ENCODE measurements at places on chromosomes 5 and 9. TPM values are rescaled to one million over a fixed set of nuclear protein-coding genes. Genes with fewer than 3 reads are reported as not detected.

GRCh38 chr5:113027015-113027414, 50.4 kb downstream of the DCP2 start:
- H3K4me1 ChIP-seq = no peaks in the 10 kb centered on the region
- H3K27ac ChIP-seq = no peak overlapping the region
- H3K36me3 ChIP-seq = peaks cover 12% of the 10 kb centered on the region
- H3K4me3 ChIP-seq = no peak overlapping the region
- no peaks in the 10 kb centered on the region for H3K27me3 ChIP-seq

- H3K4me1 ChIP-seq = no peaks in the 10 kb centered on the region
- no peaks in the 10 kb centered on the region for H3K36me3 ChIP-seq
- H3K27ac ChIP-seq = no peak overlapping the region
- H3K27me3 ChIP-seq = no peaks in the 10 kb centered on the region
- no peak for DNase-seq
- no peak overlapping the region for H3K4me3 ChIP-seq
Observed at GRCh38 chr5:10857338-10857733, 96.3 kb upstream of the DAP start.

- no peaks in the 10 kb centered on the region for H3K4me1 ChIP-seq
- no peak for DNase-seq
Observed at GRCh38 chr9:27041746-27042145, 36.3 kb upstream of the LRRC19 start.

GRCh38 chr5:179880848-179881590, 22.4 kb upstream of the MRNIP start:
- peaks cover 22% of the 10 kb centered on the region for H3K36me3 ChIP-seq
- no peaks in the 10 kb centered on the region for H3K4me1 ChIP-seq
- no peak overlapping the region for H3K4me3 ChIP-seq
- no peaks in the 10 kb centered on the region for H3K27me3 ChIP-seq
- no peak for DNase-seq
- H3K27ac ChIP-seq = no peak overlapping the region

DNA sequence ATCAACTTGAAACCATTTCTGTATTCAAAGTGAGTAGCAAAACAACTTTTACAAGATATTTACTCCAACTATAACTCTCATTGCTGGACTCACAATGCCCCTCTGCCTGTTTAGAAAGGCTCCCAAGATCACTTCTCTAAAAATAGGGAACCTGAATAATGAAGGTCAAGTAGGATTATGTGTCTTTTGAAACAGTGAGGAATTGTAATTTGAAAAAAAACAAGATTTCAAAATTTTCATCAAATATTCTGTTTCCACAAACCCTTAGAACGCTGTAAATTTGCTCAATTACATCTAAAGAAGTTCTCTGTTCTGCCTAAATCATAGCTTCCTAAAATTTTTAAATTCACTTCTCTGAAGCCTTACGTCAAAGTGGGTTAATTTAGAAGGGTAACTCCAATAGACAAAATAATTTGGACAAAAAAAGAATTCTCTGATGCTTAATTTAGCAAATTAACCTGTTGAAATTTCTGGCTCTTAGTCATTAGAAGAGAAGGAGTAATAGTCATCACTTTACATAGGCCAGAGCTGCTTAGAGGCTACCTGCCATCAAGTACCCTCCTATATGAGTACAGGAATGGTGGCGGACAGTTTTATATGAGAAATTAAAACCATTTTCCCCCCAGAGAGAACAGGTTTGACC, 4.0 kb downstream of the ELL2 start:
- no peak overlapping the region for H3K27ac ChIP-seq
- no peak for DNase-seq
- no peak overlapping the region for H3K4me3 ChIP-seq
- no peaks in the 10 kb centered on the region for H3K36me3 ChIP-seq
- no peaks in the 10 kb centered on the region for H3K27me3 ChIP-seq

Gene ANKRD55
- 0.22 TPM for total RNA-seq

- H3K4me3 ChIP-seq = no peak overlapping the region
- DNase-seq = no peak
- H3K27me3 ChIP-seq = no peaks in the 10 kb centered on the region
- H3K27ac ChIP-seq = no peak overlapping the region
- H3K4me1 ChIP-seq = peaks cover 11% of the 10 kb centered on the region
- no peaks in the 10 kb centered on the region for H3K36me3 ChIP-seq
Observed at GRCh38 chr5:137714946-137715345, 20.9 kb downstream of the KLHL3 start.

Gene FASTKD3
- total RNA-seq = 14.5 TPM

DNA sequence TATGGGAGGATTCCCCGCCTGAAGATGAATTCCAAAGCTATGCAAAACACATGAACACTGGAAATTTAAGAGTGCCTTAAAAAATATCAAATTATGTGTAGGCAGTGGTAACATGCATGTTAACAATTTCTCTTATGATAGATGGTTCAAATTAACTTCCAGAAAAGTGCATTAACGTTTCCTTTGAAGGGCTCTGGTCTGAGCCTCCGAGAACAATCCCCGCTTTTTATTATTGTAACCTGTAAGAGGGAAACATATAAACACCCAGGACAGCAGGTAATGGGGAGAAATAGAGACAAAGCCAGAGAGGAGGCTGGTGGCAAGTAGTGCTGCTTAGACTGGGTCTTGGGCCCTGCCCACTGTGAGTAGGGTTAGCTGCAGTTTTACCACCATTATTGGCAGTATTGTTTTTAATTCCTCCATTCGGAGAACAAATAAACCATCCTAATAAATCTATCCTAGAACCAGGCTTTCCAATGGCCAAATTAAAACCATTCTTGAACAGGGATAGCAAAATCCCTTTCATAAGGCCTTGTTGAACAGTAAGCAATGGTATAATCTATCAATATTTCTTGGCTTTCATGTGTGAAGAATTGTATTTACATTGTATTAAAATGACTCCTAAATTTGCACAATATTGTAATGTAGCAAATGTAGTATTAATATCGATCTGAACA, 6.3 kb downstream of the NR2F1 start:
- H3K36me3 ChIP-seq = no peaks in the 10 kb centered on the region
- no peaks in the 10 kb centered on the region for H3K4me1 ChIP-seq
- H3K27me3 ChIP-seq = peaks cover 40% of the 10 kb centered on the region
- no peak for DNase-seq
- H3K4me3 ChIP-seq = no peak overlapping the region
- H3K27ac ChIP-seq = peak overlapping the region; percentile 13

- H3K27ac ChIP-seq = no peak overlapping the region
- peak; percentile 23 for DNase-seq
Observed at GRCh38 chr9:121599872-121600585, 51.4 kb upstream of the DAB2IP start.

DNA sequence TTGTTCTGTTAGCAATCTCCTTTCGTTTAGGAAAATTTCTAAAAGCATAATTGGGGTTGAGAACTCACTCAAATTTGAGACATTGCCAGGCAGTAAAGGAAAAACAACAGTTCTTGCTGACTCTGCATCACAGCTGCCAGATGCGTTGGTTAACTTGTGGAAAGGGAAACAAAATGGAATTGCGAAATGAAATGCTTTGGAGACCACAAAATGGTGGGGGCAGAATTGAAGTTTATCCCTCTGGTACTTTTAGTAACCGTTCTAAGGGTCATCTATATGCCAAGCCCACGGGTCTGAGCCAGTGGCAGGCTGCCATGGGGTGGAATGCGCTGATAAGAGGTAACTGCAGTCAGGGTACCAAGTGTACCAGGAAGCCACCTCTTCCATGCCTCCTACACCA, 28.6 kb upstream of the SELENOP start:
- H3K36me3 ChIP-seq = no peaks in the 10 kb centered on the region
- H3K27me3 ChIP-seq = no peaks in the 10 kb centered on the region
- peak overlapping the region; percentile 15 for H3K27ac ChIP-seq
- no peak overlapping the region for H3K4me3 ChIP-seq
- peak; percentile 53 for DNase-seq

GRCh38 chr5:136743052-136743451, 377.7 kb upstream of the TRPC7 start:
- no peaks in the 10 kb centered on the region for H3K27me3 ChIP-seq
- no peak overlapping the region for H3K27ac ChIP-seq
- DNase-seq = no peak
- H3K4me3 ChIP-seq = no peak overlapping the region

Gene MARCOL
- total RNA-seq = not detected

GRCh38 chr5:68149189-68149588, 66.4 kb upstream of the PIK3R1 start:
- no peaks in the 10 kb centered on the region for H3K27me3 ChIP-seq
- H3K36me3 ChIP-seq = no peaks in the 10 kb centered on the region
- no peak for DNase-seq
- H3K27ac ChIP-seq = no peak overlapping the region
- H3K4me3 ChIP-seq = no peak overlapping the region
- no peaks in the 10 kb centered on the region for H3K4me1 ChIP-seq

Gene PCDHGA7
- total RNA-seq = 7.0 TPM

- no peaks in the 10 kb centered on the region for H3K27me3 ChIP-seq
- H3K4me1 ChIP-seq = no peaks in the 10 kb centered on the region
- DNase-seq = no peak
- H3K36me3 ChIP-seq = no peaks in the 10 kb centered on the region
- H3K27ac ChIP-seq = no peak overlapping the region
- H3K4me3 ChIP-seq = no peak overlapping the region
Observed at GRCh38 chr9:121537283-121537682, 37.6 kb upstream of the GGTA1 start.

GRCh38 chr9:19430201-19430760, 21.5 kb downstream of the ACER2 start:
- H3K27me3 ChIP-seq = no peaks in the 10 kb centered on the region
- DNase-seq = no peak
- peaks cover 2% of the 10 kb centered on the region for H3K36me3 ChIP-seq

Gene ENTPD2
- total RNA-seq = not detected

Gene CCDC187
- total RNA-seq = 5.6 TPM

DNA sequence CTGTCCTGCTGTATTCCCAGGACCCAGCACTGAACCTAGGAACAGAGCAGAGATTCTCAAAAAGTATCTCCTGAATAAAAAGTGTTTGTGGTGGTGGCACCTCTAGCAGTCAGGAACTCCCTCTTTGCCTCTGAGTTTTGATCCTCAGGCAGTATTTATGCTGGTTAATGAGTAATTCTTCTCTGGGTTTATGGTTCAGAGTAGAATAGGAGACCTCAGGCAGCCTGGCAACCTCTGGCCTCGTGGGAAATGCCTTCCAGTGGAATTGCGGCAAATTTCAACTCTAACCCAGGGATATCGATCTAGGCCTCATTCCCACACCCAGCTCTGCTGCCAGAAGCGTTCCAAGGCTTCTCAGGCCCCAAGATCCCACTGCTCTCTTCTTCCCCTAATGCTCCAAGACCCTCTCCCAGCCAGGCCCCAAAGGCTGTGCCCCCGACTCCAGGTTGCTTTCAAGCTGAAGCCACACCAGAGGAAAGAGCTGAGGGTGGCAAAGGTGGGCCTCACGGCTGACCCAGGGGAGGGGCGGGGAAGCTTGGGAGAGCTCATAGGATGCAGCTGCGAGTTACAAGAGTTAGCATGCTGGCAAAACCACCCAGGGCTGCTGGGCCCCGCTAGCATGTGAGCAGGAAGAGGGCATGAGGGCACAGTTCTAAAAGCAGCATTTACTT, 10.9 kb upstream of the HDHD3 start:
- no peak for DNase-seq
- H3K4me1 ChIP-seq = no peaks in the 10 kb centered on the region
- H3K36me3 ChIP-seq = peaks cover 35% of the 10 kb centered on the region
- H3K27ac ChIP-seq = no peak overlapping the region
